Stimulated activated CD4-positive, alpha-beta T cell treated with anti-CD3 and anti-CD28 coated beads, Interleukin-1b, Interleukin-23, amount 100 ng/mL, for 24 hours (primary cell): ENCODE measurements at places on chromosomes 7 and 10.

GRCh38 chr7:6111041-6111440 is 79.9 kb downstream of the ANKRD61 start:
- DNase-seq, result no peak

DNA sequence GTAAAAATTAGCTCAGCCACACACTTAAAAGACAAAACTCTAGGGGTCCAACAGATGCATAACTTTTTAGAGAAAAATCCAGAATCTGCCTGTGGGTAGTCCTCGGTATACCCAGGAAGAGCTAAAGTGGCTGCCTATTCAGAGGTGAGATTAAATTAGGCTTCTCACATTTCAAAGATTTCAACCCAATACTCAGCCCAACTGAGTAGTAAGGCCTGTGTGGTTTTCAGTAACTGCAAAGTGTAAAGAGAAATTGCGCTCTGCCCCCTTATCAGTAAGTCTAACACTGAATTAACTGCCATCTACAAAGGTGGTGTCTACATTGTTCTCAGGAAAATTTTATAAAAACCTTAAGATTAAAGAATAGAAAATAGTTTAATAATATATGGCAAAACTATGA is 88.2 kb downstream of the ELMO1 start:
- DNase-seq, result no peak

DNA sequence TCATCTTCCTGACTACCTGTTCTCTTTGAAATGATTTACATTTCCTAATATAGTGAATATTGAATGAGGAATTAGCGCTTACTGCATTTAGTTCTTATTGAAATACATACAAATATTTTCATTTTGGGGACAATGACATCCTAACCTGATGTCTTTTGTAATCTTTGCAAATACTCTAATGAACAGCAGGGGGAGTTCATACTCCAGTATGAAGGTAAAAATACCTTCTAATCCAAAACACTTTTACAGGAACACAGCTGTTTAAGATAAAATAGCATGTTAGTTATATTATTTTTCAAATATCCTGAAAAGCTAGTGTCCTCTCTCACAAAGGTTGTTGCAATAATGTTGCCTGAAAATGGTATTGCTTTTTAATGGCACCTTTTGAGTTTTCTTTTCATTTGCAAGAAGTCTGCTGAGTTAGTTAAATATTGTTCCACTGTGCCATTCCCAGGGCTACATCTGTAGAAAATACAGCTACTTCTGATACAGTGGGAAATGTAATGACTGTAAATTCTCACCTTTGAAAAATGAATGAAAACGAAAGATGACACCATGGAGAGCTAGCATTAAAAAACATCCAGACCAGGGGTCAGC is 400.0 kb downstream of the PHF14 start:
- DNase-seq, result no peak

- no peak for DNase-seq
Measured at GRCh38 chr7:7706556-7707172, 11.7 kb downstream of the RPA3 start.

DNA sequence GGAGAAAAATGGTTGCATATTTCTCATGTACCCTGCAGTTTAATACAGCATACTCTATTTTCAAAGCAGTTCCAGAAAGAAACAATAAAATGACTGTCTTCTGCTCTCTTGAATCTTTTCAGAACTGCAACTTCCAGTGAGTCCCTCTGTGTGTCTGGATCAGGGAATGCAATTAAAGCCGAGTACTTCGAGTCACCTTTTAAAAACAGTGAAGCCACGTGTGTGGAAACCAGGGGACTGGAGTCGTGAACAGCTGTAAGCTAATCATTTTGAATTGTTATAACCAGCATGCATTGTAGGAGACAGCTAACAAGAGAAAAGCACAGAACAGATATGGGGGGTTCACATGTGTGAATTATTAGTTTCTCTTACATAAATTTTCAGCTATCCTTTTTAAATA is 109.1 kb downstream of the CPED1 start:
- no peak for DNase-seq

- DNase-seq, result no peak
Measured at GRCh38 chr7:101586078-101586905, 42.8 kb downstream of the MYL10 start.

DNA sequence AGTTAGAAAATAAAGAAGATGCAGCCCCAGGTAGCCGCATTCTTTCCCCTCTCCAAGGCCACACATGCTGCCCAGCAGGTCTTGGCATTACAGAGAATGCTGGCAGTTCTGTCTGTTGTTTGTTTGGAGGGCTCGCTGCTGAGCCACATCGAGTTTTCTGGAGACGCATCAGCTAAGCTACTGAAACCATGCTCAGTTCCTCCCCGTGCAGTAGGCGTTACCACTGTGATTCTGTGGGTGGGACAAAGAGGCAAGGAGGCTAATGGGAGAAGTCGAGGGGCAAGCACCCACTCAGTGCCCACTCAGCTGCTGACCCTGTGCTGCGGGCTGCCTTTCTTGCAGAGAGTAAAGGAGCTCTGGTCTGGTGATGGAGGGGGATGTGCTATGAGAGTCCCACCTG is 15.5 kb upstream of the GTPBP4 start:
- no peak for DNase-seq

- DNase-seq, result no peak
Measured at GRCh38 chr10:662686-663465, 26.6 kb downstream of the DIP2C start.

- no peak for DNase-seq
Measured at GRCh38 chr10:86785968-86786367, 29.5 kb downstream of the BMPR1A start.

GRCh38 chr10:60186315-60187071 is 203.2 kb downstream of the ANK3 start:
- DNase-seq, result no peak

DNA sequence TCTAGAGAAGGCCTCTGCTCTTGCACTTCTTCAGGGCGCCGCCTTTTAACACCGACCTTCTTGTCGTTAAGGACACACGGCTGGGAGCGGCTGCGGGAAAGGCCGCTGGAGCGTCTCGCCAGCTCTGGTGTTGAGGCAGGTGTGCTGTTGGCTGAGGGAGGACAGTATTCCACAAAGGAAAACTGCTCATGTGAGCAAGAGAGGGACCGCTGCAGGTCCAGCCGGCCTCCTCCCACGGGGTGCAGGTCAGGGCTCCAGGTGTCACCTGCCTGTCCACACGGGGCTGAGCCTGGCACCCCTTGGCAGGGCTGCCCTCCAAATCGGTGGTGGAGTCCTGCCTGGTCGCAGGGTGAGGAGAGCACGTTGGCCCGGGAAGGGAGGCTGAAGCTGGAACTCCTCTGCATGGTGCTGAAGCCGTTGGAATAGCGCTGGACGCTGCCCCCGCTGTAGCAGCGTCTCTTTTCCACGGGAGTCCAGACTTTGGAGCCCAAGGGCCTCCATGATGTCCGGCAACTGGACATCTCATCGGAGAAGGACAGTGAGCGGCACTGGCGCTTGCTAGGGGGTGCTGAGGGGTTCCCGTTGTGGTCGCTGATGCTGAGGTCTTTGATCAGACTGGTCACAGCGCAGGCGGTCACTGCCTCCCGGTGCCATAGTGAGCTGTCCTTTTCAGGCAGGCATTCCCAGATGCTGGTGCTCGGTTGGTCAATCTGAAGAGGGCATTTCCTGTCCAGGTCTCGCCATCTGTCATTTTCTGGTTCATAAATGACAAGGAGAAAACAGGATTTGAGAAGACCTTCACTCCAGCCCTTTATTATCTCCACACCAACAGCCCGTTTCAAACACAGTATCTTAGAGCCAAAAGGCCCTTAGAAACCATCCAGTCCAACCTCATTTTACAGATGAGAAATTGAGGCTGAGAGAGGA is 62.3 kb downstream of the FAM53B start:
- DNase-seq, result no peak

GRCh38 chr10:7045891-7046599 is 364.8 kb downstream of the SFMBT2 start:
- no peak for DNase-seq

- DNase-seq, result no peak
Measured at GRCh38 chr10:73413108-73413527, 740 bp downstream of the ANXA7 start.

GRCh38 chr10:50585921-50586739 is 37.6 kb downstream of the SGMS1 start:
- DNase-seq, result no peak

GRCh38 chr7:47330026-47330425 is 251.9 kb downstream of the TNS3 start:
- DNase-seq, result no peak

- no peak for DNase-seq
Measured at GRCh38 chr10:88755753-88756152, 4.1 kb upstream of the LIPN start.

GRCh38 chr10:48215486-48216203 is 58.9 kb downstream of the FRMPD2 start:
- peak; percentile 2 for DNase-seq
